ENCODE measurements at places on chromosomes 2 and 18.

- no peak for DNase-seq
These were observed 52.0 kb upstream of the NFATC1 start for GRCh38 chr18:79343567-79344207.

- DNase-seq, result no peak
These were observed 80.2 kb downstream of the CLHC1 start for GRCh38 chr2:55151733-55152433.

DNA sequence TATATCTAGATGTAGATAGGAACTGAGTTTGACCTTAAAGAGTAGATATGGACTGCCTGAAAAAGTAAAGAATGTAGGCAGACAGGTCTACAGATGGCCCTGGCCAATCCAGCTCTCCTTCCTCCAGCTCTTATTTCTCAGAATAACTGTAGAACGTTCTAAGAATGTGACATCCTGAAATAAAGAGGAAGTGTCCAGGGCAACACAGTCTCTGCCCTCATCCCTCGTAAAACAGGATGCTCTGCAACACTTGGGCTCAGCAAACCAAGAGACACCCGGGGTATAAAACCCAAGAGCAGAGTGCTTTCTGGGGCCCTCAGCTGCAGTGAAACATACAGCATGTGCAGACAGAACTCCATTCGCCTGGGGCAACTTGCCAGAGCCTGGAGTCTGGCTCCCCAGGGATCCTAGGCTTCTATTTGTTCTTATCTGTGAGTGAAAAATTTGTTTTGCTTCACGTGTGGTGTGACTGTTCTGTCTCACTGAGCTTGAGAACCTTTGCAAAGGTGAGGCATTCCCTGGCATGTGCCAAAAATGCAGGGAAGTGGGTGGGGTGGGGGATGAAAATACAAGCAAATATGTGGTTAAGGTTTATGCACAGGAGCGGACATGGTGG is 401.0 kb downstream of the SETBP1 start:
- DNase-seq, result no peak

- DNase-seq, result no peak
These were observed 210.8 kb upstream of the ZEB2 start for GRCh38 chr2:144730711-144731110.

DNA sequence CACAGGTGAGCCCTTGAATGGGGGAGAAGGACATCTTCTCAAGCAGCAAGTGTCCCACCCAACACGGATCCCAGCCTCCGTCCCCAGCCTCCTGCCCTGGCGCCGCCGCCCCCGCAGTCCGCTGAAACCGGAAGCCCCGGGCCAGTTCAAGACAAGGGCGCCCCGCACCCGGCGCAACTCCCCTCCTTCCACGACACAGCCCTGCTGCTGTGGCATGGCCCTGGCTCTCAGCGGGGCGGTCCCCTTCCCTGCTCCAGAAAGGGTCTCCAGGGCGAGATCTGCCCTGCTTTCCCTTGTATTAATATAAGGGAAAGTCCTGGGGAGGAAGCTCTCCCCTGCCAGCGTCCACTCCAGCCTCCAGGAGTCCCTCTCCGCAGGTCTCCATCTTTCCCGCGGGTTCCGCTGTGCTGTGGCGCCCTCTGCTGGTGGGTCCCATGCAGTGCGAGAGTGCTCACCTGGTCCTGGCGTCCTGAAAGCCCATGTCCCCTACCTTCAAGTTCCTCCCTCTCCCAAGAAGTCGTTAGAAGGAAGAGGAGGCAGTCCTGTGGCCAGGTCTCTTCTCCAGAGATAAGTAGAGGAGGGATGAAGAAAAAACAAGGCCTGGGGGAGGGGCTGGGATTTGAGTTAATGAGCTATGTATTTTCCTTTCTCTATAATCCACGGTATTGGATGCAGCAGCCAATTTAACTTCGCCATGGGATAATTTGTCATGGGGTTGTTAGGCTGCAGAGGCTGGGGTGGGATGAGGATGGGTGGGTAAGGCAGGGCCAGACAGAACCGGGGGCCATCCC is 176.0 kb downstream of the SMAD2 start:
- peak; percentile 29 for DNase-seq

DNA sequence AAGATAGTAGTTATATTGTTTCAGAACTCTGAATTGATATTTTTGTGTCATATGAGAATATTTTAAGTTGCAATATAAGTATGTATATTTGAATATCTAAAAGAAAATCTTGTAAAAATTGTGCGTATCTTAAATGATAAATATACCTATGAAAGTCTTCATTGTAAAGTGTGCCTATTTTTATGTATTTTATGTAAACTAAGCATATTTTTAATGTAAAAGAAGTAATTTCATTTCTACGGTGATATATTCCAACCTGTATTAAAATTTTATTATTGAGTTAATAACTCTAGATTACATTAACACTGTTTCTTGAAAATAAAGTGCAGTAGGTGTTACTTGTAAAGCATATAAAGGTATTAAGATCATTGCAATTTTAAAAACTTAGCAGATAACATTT is 233.4 kb downstream of the PHLPP1 start:
- DNase-seq, result no peak

DNA sequence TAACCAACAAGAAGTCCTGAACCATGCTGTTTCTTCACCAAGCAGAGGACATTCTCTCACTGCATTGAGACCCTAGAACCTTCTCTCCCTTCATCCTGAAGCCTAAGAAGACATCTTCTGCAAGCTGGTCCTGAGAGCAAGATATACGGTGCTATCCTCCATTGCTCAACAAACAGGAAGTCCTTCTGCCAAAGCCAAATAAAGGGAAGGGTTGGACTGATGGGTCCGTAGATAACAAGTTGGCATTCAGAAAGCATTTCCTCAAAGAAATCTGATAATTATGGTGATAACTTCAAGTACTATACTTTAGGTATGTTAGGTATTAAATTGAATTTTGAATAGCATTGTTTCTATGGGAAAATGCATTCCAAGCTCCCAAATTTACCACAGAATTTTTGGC is 23.3 kb downstream of the GRB14 start:
- DNase-seq, result no peak

DNA sequence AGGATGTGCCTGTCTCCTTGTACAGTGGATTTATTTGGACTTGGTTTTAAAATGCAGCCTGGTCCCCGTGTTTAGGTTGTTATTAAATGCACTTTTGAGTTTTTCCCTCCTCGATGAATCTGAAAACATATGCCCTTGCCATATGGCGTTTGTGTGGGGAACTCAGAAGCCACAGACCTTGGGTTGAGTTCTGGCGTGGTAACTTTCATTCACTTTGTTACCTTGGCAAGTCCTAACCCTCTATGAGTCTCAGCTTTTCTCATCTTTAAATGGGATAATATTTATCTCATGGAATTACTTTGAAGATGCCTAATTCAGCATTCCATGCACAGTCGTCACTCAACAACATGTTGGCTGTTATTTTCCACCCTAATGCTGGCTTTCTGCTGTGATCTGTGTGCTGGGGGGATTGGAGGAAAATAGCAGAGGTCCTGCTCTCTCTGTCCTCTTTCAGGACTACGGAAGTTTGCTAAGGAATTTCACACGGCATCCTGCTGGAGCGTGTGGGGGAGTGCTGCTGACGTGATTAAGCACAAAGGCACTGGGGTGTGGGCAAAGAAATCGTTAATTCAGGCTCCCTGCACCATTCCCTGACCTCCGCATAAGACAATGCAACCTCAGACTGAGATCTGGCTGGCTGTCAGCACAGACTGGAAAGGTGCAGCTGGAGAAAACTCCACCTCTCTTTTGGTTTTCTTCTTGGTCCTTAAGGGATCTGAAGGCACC is 61.7 kb downstream of the LDLRAD4 start:
- no peak for DNase-seq

DNA sequence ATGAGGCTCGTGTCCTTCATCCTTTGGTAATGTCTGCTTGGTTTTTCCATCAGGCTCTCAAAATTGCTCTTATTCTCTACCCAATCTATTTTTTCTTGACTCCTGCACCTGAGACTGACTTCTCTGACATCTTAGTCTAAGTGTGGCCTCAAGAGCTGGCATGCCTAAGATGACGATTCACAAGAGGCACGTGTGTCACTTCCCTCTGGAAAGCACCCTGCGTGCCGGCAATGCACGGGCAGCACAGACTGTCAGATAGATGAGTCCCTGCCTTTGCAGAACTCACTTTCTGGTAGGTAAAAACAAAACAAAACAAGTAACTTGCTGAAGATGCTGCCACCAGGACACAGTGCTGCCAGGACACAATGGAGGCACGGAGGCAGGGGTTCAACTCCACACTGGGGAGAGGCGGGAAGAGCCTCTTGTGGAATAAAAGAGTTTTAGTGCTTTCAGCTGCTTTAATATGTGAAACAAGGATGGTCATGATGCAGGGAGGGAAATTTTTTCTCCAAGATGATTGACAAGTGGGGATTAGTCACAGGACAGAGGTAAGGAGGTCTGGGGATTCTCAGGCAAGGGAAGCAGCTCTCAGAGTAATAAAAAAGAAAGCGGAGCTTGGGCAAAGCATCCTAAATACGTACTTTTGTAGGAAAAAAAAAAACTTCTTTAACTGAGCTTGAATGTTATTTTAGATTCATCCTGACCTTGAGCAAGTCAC is 27.3 kb downstream of the CYB5A start:
- no peak for DNase-seq

DNA sequence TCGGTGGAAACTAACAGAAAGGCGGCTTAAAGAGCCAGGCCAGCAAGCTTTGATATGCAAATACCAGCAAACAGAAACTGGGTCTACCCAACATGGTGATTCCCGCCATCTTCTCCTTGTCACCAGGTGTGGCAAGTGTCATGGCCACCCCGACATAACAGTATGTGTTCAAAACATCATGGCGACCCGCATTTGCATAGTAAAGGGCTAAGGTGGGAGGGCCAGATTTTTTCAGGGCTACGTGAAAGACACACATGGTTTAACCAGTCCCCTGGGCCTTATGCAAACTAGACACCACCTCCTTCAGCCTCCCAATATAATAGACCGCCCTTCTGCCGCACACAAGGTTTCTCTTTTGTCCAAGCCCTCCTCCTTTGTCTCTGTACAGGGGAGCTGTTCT is 260.4 kb downstream of the METTL4 start:
- no peak for DNase-seq

DNA sequence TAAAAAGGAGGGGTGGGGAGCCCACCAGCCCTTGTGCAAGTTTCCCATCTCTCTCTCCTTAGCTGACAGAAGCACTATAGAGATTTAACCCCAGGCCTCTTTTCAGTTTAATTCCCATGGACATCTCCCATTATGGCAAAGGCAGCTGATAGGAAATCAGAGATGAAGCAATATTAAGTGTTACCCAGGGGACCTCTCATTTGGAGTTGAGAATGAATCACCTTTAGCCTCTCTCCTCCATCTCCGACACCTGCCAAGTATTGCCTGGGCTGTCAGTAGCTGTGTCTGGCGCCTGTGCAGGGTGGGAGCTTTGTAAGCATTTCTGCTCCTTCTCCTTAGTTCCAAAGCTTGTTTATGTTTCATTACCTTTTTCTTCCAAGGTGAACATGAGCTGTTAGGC is 109.0 kb downstream of the AQP4 start:
- no peak for DNase-seq

- DNase-seq, result no peak
These were observed 8.3 kb upstream of the LCT start for GRCh38 chr2:135845257-135845656.

DNA sequence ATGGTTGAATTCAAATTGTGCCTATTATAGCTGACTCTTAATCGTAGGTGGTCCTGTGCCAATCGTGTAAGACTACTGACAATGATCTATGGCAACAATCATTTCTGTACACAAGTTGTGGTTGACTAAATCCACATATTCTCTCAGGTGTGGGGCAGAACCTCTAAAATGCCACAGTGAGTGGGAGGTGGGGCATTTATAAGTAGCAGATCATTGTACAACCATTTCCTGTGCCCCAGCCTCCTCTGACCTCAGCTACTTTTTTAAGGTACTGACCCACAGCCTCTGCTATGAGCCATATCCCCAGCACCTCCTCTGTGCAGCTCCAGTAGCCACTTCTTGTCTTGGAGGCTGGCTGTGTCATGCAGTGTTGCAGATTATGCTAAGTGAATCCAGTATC is 48.6 kb upstream of the RAPH1 start:
- no peak for DNase-seq

- DNase-seq, result no peak
These were observed 370.6 kb upstream of the CDH20 start for GRCh38 chr18:60962625-60963024.

DNA sequence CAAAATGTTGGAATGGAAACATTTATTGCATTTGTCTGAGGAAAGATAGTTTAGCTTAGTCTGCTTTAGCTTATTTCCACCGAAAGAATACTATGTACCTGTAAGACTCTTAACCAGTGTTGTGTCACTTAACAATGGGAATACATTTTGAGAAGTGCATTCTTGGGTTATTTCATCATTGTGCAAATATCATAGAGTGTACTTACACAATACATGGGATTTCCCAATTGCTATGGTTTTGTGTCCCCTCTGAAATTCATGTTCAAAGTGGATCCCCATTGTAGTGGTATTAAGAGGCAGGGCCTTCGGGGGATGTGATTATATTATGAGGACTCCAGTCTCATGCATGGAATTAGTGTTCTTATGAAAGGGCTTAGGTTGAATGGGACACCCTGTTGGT is 249.4 kb upstream of the UBE2E3 start:
- no peak for DNase-seq

- DNase-seq, result no peak
These were observed 110.1 kb downstream of the LYPD1 start for GRCh38 chr2:132559921-132560320.

- DNase-seq, result no peak
These were observed 57.3 kb downstream of the NRP2 start for GRCh38 chr2:205739620-205740019.

GRCh38 chr2:240434728-240435456 is 571 bp upstream of the GPC1 start:
- peak; percentile 90 for DNase-seq

GRCh38 chr2:146777181-146777580 is 1067.6 kb upstream of the ACVR2A start:
- DNase-seq, result no peak

- DNase-seq, result no peak
These were observed 253.8 kb downstream of the FBXO15 start for GRCh38 chr18:73893880-73894279.

GRCh38 chr2:227377467-227378351 is 1.4 kb downstream of the TM4SF20 start:
- no peak for DNase-seq

DNA sequence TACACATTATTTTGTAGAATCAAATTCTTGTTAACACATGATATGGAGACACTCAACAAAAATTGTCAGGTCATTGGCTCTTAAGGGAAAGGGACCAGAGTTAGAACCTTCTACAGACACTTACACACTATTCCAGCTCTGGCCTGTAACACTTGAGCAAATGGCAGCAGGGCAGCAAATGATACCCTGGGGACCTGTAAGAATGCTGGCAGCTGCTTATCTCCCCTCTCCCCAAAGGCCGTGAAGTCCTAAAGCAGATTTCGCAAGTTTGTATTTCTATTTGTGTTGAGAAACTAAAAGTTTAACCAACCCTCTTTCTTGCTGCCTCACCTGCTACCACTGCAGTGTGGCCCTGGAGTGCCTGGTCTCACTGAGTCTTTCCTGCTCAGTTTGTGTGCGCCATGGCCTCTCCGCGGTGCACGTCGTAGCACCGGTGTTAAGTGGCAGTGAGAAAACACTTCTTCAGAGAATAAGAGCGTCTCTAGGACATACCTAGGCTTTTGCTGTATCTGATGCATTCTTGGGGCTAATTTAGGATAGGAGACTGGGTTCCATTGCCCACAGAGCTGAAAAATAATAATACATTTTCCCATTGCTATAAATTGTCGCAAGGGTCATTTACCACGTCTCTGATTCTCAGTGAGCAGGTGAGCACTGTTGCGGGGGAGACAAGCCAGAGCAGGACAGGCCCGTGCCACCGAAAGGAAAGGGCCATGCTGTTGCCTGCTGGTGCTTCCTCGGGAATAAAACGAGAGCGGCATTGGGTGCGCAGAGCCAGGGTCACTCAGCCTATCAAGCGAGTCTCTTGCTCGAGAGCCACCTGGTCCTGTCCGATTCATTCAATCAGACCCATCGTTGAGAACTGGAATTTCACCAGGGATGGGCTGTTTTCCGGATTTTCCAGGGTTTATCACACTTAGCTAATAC is 204.9 kb downstream of the PTGR3 start:
- no peak for DNase-seq

Data from CD4-positive, alpha-beta T cell treated with Interleukin-4 for 1 hour (primary cell).